ENCODE measurements at places on chromosomes 6 and 20. TPM values are rescaled to one million over a fixed set of nuclear protein-coding genes. Genes with fewer than 3 reads are reported as not detected.

Gene NRSN2
- total RNA-seq = 66.2 TPM

Gene RBM24
- 6.1 TPM for total RNA-seq

Gene RUNX2
- total RNA-seq = 12.8 TPM

Gene PDE7B
- 5.0 TPM for total RNA-seq

Gene PCNA
- 108 TPM for total RNA-seq

Gene TSBP1
- not detected for total RNA-seq

Gene LY6G6F
- not detected for total RNA-seq
